B cell (primary cell): ENCODE measurements at places on chromosomes 7 and 10. TPM values are rescaled to one million over a fixed set of nuclear protein-coding genes. Genes with fewer than 3 reads are reported as not detected.

The TRPV5 gene
- total RNA-seq: not detected in 2 replicates

The EGR2 gene
- 6.3 and 6.6 TPM in 2 replicates for total RNA-seq

The IRF5 gene
- total RNA-seq: 135 and 137 TPM in 2 replicates

The CYP26C1 gene
- total RNA-seq: 0.19 and 0.57 TPM in 2 replicates

The PIP gene
- total RNA-seq: not detected in 2 replicates

The ECHDC3 gene
- 8.7 and 9.6 TPM in 2 replicates for total RNA-seq

DNA sequence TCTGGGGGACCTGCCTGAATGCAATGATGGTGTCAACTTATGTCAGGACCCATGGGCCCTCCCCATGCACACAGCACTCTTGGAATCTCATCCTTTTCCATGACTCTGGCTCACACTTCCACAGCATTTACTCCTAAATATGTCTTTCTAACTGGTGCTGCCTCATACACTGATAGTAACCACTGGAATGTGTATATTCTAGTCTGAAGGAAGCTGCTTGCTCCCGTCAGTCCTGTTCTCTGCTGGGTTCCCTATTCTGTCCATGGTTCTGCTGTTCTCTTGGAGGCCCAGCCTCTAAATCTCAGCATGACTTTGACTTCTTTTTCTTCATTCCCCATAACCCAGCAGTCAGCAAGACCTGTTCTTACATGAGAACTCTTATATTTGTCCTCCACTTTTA lies 1055.1 kb downstream of the KCNMA1 start:
- H3K36me3 ChIP-seq: no peaks in the 10 kb centered on the region
- no peaks in the 10 kb centered on the region for H3K4me1 ChIP-seq
- no peak overlapping the region for H3K4me3 ChIP-seq
- no peaks in the 10 kb centered on the region for H3K27me3 ChIP-seq
- DNase-seq: no peak

DNA sequence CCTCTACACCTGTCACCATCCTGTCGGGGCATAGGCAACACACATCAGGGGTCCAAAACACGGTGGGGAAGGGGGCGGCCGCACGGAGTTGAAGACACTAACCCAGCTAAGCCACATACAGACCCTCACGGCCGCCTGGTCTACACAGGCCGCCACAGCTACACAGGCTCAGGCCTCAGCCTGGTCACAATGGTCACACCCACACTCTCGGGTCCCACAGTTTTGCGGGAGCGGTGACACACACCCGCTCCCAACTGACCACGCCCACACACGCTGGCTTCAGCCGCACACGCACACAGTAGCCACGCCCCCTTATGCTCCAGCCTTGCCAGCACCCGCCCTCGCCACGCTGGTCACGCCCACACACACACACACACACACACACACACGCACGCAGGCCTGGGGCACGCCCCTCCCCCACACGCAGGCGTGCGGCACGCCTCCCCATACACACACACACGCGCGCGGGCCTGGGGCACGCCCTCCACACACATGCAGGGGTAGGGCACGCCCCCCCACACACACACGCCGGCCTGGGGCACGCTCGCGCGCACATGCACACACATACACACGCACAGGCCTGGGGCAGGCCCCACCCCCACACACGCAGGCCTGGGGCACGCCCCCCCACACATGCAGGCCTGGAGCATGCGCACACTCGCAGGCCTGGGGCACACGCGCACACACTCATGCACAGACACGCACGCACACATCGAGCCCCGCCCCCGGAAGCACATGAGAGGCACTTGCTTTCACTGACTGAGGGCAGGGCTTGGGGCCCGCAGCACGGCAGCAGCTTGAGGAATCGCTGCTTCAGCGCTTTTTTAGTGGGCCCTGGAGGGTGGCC lies 12.3 kb upstream of the OGA start:
- peak overlapping the region; percentile 96 for H3K27ac ChIP-seq
- peaks cover 14% of the 10 kb centered on the region for H3K36me3 ChIP-seq
- H3K4me1 ChIP-seq: peaks cover 35% of the 10 kb centered on the region
- no peaks in the 10 kb centered on the region for H3K27me3 ChIP-seq
- peak; percentile 99 for DNase-seq
- H3K4me3 ChIP-seq: peak overlapping the region; percentile 52

GRCh38 chr10:101397140-101397539 lies 43.2 kb downstream of the BTRC start:
- H3K4me1 ChIP-seq: peaks cover 2% of the 10 kb centered on the region
- H3K4me3 ChIP-seq: no peak overlapping the region
- no peaks in the 10 kb centered on the region for H3K27me3 ChIP-seq

DNA sequence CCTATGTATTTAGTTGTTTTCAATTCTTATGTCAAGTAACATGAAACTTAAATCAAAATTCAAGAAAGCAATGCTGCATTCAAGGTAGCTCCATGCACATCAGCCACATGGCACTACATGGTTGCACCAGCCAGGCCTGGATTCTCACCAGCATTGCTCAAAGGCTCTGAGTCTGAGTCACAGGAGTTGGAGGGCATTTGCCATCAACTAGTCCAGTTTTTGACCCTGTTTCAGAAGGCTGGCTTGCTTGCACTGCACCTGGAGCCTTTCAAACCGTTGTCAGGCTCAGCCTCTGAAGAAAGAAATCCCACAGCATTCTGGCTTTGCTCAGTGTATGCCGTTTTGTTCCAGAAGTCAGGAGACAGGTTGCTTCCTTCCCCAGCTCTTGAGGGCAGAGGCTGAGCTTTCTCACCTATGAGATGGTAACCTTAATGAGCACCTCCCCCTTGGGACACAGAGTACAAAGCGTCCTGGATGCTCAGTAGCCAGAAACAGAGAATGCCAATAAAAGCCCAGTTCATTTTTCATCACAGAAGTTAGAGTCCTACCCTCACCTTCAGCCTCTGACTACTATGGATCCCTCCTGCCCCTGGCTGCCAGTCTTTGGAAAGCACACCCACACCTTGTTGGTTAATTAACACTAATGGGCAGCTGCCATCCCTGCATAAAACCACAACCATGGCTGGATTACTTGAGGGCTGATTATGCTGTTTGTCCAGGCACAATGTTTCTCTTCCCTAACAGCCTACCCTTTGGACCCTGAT lies 288.4 kb upstream of the LRRTM3 start:
- H3K27ac ChIP-seq: no peak overlapping the region
- H3K4me1 ChIP-seq: no peaks in the 10 kb centered on the region
- H3K4me3 ChIP-seq: no peak overlapping the region
- no peak for DNase-seq
- no peaks in the 10 kb centered on the region for H3K27me3 ChIP-seq

- H3K36me3 ChIP-seq: no peaks in the 10 kb centered on the region
- DNase-seq: no peak
- no peak overlapping the region for H3K27ac ChIP-seq
- no peaks in the 10 kb centered on the region for H3K4me1 ChIP-seq
Observed at GRCh38 chr7:157678501-157678900, 341.7 kb downstream of the DNAJB6 start.

DNA sequence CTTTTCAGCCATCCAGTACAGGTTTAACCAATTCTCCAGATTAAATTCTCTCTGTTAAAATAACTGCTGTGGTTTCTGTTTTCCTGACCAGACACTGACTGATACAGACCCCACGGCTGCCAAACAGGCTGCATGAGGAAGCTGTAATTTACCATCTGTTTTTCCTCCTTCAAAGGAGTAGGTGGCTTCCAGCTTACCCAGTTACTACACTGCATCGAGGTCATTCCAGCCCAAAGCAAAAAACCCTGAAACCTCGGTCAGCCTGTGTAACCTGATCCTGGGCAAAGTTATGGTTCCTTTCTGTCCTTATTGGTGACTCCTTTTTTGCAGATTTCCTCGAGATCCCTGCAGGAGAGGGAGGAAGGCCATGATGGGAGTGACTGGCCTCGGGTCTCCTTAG lies 27.9 kb upstream of the LOXL4 start:
- peaks cover 5% of the 10 kb centered on the region for H3K4me1 ChIP-seq
- no peak for DNase-seq
- H3K27me3 ChIP-seq: peaks cover 7% of the 10 kb centered on the region
- H3K4me3 ChIP-seq: no peak overlapping the region
- no peak overlapping the region for H3K27ac ChIP-seq

- H3K27ac ChIP-seq: no peak overlapping the region
- no peaks in the 10 kb centered on the region for H3K36me3 ChIP-seq
- DNase-seq: no peak
- no peak overlapping the region for H3K4me3 ChIP-seq
- H3K27me3 ChIP-seq: no peaks in the 10 kb centered on the region
- no peaks in the 10 kb centered on the region for H3K4me1 ChIP-seq
Observed at GRCh38 chr10:8075282-8076260, 21.1 kb downstream of the GATA3 start.

DNA sequence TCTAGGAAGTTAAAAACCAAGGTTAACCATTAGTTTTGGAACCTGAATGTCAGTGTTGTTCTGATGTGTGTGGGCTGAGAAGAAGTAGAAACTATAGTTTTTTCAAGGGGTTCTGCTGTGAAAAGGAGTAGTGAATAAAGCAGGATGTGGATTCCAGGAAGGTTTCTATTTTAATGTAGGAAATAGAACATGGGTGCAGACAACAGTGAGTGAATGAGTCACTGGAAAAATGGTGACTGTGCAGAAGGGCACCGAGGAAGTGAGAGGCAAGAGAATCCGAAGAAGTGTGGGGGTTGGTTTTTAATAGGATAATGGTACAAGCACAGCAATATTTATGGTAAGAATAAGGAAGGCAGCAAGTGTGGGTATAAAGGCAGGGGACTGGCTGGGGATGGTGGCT lies 120.4 kb downstream of the ARHGAP21 start:
- no peak for DNase-seq
- H3K27ac ChIP-seq: no peak overlapping the region
- H3K36me3 ChIP-seq: no peaks in the 10 kb centered on the region
